Spleen (tissue), 13 donors: ENCODE measurements at places on chromosomes 11 and 22. TPM values are rescaled to one million over a fixed set of nuclear protein-coding genes. Genes with fewer than 3 reads are reported as not detected.

Gene UBQLNL
- 2.3 TPM for total RNA-seq

- no peaks in the 10 kb centered on the region for H3K27me3 ChIP-seq
- no peak for DNase-seq
- no peaks in the 10 kb centered on the region for H3K4me1 ChIP-seq
- no peaks in the 10 kb centered on the region for H3K36me3 ChIP-seq
- no peak overlapping the region for H3K4me3 ChIP-seq
Observed at GRCh38 chr11:96648991-96649390, 259.2 kb downstream of the JRKL start.

DNA sequence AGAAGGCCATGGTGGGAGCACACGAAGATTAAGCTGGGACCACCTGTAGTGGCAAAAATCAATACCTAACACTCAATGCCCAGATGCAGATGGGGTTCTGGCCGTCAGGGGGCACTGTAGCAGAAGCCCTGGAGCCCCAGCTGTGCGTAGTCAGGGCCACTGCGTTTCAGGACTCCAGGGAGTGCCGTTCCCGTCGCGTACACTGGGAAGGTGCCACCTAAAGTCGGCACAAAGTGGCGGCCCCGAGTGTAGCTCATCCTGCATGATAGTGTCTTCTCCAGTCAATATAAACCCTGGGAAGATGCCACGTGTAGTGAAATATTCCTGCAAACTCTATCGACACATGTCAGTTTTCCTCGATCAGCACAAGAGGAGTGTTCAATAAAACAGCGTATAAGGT is 123.8 kb upstream of the NTM start:
- no peaks in the 10 kb centered on the region for H3K27me3 ChIP-seq
- H3K27ac ChIP-seq = no peak overlapping the region
- no peaks in the 10 kb centered on the region for H3K4me1 ChIP-seq
- H3K4me3 ChIP-seq = no peak overlapping the region
- no peaks in the 10 kb centered on the region for H3K36me3 ChIP-seq

GRCh38 chr11:110712659-110713448 is 617 bp upstream of the ARHGAP20 start:
- H3K4me3 ChIP-seq = peak overlapping the region; percentile 59
- no peaks in the 10 kb centered on the region for H3K36me3 ChIP-seq
- H3K27me3 ChIP-seq = peaks cover 11% of the 10 kb centered on the region
- no peak for DNase-seq
- peak overlapping the region; percentile 63 for H3K27ac ChIP-seq

Gene ZBTB16
- total RNA-seq = 83.1 TPM

GRCh38 chr11:4577761-4578160 is 3.8 kb upstream of the OR52I2 start:
- no peaks in the 10 kb centered on the region for H3K4me1 ChIP-seq
- H3K4me3 ChIP-seq = no peak overlapping the region
- DNase-seq = no peak
- H3K27me3 ChIP-seq = peaks cover 9% of the 10 kb centered on the region

DNA sequence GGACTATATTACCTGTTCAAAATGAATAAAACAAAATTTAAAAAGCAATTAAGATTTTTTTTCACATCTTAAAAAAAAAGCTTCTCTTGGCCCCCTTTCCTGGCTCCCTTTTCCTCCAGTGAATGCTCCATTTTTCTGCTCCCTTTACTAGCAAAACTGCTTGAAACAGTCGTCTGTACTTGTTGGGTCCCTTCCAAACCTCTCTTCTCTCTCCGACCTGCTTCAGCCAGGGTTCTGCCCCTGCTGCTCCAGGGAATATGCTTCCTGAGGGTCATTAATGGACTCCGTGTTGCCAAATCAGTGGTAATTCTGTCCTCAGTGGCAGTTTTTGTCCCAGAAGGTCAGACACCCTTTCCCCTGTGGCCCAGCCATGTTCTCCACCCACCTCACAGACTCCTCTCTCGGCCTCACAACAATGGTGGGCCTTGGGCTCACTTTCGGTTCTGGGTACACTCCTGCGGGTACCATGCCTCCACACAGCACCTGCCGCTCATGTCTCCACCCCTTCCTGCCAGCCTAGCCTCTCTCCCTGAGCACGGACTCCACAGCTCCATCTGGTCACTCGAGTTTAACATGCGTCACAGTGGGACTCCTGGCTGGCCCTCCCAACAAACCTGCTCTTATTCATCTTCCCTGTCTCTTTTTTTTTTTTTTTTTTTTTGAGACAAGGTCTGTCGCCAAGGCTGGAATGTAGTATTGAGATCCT is 7.8 kb upstream of the POLR3H start:
- H3K27me3 ChIP-seq = no peaks in the 10 kb centered on the region
- H3K27ac ChIP-seq = no peak overlapping the region
- DNase-seq = no peak
- no peaks in the 10 kb centered on the region for H3K4me1 ChIP-seq
- no peak overlapping the region for H3K4me3 ChIP-seq

Gene OR6A2
- 0.07 TPM for total RNA-seq

Gene POU2AF3
- 0.35 TPM for total RNA-seq

Gene GRIK4
- 0.43 TPM for total RNA-seq

Gene AHNAK
- 370 TPM for total RNA-seq

GRCh38 chr11:89447845-89448244 is 43.3 kb downstream of the NOX4 start:
- no peak overlapping the region for H3K4me3 ChIP-seq
- DNase-seq = no peak
- no peaks in the 10 kb centered on the region for H3K36me3 ChIP-seq
- H3K4me1 ChIP-seq = no peaks in the 10 kb centered on the region

DNA sequence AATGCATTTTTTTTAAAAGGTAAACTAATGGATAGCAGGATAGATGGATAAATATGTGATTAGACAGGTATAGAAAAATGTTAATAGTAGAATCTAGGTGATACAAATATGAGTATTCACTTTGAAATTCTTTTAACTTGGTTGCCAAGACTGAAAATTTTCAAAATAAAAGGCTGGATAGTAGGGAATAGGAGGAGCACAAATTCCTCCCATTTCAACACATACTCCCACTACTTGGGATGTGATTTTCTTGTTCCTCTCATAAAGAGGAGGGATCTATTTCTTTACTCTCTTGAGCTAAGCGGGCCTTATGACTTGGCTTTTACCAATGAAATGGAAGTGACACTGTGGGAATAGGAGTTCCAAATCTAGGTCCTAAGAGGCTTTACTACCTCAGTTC is 35.9 kb downstream of the PIK3C2A start:
- no peak for DNase-seq
- no peak overlapping the region for H3K27ac ChIP-seq
- no peaks in the 10 kb centered on the region for H3K36me3 ChIP-seq
- peaks cover 32% of the 10 kb centered on the region for H3K4me1 ChIP-seq
- H3K4me3 ChIP-seq = no peak overlapping the region
- H3K27me3 ChIP-seq = no peaks in the 10 kb centered on the region

Gene LGALS12
- total RNA-seq = 1.7 TPM

- peak overlapping the region; percentile 1 for H3K27ac ChIP-seq
- H3K36me3 ChIP-seq = no peaks in the 10 kb centered on the region
- peaks cover 10% of the 10 kb centered on the region for H3K4me1 ChIP-seq
Observed at GRCh38 chr11:34653851-34654482, 33.1 kb downstream of the EHF start.

DNA sequence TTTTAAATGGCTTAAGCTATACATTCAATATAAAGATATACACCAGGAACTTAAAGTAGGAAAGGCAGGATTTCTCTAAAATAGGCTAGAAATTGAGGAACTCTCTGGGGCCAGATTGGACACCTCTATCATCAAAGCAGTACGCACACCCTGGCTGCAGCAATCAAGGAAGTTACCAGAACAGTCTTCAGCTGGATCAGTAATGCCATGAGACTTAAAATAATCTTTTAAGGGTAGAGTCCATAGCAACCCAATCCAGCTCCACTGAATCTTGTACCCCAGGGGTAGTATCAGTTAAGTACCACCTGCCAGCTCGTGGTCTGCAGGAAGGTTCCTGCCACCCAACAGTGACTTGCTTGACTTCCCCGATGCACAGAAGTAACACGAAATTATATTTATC is 3.0 kb downstream of the RDX start:
- no peak overlapping the region for H3K27ac ChIP-seq
- H3K27me3 ChIP-seq = no peaks in the 10 kb centered on the region
- no peaks in the 10 kb centered on the region for H3K36me3 ChIP-seq
- no peak overlapping the region for H3K4me3 ChIP-seq
- no peak for DNase-seq

DNA sequence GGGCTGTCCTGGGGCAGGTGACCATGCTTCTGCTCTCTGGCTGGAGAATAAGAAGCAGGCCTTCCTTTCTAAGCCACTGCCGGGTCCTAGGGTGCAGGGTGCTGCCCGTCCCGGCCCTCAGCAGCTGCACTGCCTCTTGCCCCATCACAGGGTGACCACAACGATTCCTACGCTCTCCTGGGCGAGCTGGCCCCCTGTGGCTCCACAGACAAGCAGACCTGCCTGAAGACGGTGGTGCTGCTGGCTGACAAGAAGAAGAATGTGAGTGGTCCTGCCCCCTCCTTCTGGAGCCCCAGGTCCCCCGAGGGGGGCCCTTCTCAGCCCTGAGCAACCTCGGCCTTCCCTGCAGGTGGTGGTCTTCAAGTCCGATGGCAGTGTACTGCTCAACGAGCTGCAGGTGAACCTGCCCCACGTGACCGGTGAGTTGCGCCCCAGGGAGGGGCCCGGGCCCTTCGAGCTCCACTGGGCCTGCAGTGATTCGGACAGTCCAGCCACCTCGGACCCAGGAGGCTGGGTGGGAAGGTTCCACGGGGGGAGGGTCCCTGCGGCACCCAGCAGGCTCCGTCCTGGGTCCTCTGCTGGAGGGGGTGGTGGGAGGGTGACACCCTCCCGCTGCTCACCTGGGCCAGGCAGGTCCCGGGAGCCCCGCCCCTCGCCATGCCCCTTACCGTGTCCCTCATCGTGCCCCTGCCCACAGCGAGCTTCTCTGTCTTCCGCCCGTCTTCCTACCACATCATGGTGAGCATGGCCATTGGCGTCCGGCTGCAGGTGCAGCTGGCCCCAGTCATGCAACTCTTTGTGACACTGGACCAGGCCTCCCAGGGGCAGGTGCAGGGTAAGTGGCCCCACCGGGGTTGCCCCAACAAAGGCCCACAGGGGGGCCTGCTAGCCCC is 8.3 kb downstream of the MUC2 start:
- no peak overlapping the region for H3K27ac ChIP-seq
- no peak overlapping the region for H3K4me3 ChIP-seq
- H3K36me3 ChIP-seq = no peaks in the 10 kb centered on the region
- no peaks in the 10 kb centered on the region for H3K4me1 ChIP-seq
- no peaks in the 10 kb centered on the region for H3K27me3 ChIP-seq

DNA sequence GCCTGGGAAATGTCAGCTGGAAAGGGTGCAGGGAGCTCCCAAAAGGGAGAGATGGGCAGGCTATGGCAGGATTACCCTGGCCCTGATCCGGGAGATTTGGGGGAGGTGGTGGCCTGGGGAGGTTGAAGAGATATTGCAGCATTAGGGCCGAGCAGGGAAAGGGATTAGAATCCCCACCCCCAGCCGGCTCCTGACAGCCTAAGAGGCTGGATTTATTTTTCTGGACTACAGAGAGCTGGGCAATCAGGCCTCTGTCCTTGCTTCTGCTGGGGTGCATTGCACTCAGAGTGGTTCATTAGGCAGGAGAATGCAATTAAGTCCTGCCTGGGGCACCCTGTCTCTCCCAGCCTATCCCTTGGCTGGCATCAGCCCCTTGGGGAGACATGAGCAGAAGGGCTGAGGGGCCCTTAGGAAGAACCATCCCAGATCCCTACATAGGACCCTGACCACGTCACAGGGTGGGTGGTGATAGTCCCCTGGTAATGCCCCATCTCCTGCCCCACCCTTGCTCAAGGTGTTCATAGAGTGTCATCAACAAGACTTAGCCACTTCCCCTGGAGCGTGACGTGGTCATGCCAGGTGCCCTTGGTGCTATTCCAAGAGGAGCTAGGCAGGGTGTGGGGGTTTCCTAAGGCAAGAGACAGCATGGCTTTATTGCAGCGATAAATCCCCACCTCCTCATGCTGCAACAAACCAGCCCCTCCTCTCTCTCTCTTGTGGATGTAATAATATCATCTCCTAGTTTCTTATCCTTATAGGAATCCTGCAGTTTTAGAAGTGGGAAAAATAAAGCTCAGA is 38.4 kb upstream of the KLHL35 start:
- peaks cover 11% of the 10 kb centered on the region for H3K36me3 ChIP-seq
- H3K4me3 ChIP-seq = no peak overlapping the region
- no peaks in the 10 kb centered on the region for H3K27me3 ChIP-seq
- DNase-seq = peak; percentile 46

Gene SLCO2B1
- total RNA-seq = 232 TPM

DNA sequence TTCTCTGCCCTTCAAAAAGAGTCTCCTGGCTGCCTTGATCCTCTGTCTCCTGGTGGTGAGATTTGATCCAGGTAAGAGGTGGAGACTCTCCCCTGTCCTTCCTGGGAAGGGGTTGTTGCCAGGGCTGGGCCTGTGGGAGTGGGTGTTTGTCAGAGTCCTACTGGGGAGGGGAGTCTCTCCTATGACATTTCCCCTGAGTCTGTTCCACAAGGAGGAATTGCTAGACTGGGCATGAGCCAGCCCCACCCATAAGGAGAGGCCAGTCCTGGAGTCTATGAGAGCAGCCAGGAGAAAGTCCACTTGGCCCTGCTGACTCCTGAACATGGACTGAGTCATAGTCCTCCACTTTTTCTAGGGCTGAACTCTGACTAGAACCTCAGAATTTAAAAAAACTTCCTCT is 7.4 kb downstream of the PEX26 start:
- H3K36me3 ChIP-seq = peaks cover 100% of the 10 kb centered on the region
- peaks cover 10% of the 10 kb centered on the region for H3K4me1 ChIP-seq
- H3K27ac ChIP-seq = no peak overlapping the region
- no peak for DNase-seq
- H3K27me3 ChIP-seq = no peaks in the 10 kb centered on the region
- H3K4me3 ChIP-seq = no peak overlapping the region

DNA sequence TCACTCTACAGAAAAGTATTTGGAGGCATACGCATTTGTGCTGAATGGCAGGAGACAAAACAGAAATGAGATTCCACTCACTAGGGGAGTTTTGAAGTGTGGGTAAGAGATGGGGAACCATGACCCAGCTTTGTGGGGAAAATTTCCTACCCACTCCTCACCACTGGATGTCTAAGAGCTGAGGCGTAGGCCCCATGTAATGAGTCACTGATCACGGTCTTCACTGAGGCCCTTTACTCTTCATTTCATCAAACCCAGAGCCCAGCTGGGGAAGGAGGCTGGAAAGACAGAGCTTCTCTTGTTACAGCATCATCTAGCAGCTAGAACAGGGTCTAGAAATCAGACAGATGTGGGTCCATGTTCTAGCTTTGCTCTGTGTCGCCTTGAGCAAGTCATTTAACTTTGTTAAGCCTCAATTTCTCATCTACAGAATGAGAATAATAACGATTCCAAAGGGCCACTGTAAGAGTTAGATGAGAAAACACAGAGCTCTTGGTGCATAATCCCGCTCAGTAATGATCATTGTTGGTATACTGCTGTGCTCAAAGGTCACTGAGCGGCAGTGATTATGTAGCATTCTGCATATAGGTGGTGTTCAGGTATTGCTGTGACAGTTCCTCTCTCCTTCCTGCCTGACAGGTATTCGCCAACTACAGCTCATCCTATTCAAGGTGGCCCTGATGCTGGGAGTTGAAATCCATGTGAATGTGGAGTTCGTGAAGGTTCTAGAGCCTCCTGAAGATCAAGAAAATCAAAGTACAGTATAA is 97.2 kb downstream of the MICAL2 start:
- H3K4me1 ChIP-seq = no peaks in the 10 kb centered on the region
- no peaks in the 10 kb centered on the region for H3K36me3 ChIP-seq
- H3K27me3 ChIP-seq = no peaks in the 10 kb centered on the region
- no peak for DNase-seq
- no peak overlapping the region for H3K4me3 ChIP-seq

- H3K4me3 ChIP-seq = no peak overlapping the region
- no peak for DNase-seq
- H3K4me1 ChIP-seq = peaks cover 44% of the 10 kb centered on the region
Observed at GRCh38 chr11:117000014-117000737, 98.1 kb downstream of the SIK3 start.

Gene KCNK7
- total RNA-seq = 0.92 TPM
